ENCODE measurements at places on chromosomes 11 and 22. TPM values are rescaled to one million over a fixed set of nuclear protein-coding genes. Genes with fewer than 3 reads are reported as not detected.

- no peak overlapping the region for H3K27ac ChIP-seq
- no peaks in the 10 kb centered on the region for H3K27me3 ChIP-seq
- DNase-seq, result no peak
- H3K36me3 ChIP-seq, result peaks cover 31% of the 10 kb centered on the region
Observed at GRCh38 chr11:33057284-33057683, 17.9 kb downstream of the TCP11L1 start.

FAM111B gene
- 30.9 TPM for total RNA-seq

DNA sequence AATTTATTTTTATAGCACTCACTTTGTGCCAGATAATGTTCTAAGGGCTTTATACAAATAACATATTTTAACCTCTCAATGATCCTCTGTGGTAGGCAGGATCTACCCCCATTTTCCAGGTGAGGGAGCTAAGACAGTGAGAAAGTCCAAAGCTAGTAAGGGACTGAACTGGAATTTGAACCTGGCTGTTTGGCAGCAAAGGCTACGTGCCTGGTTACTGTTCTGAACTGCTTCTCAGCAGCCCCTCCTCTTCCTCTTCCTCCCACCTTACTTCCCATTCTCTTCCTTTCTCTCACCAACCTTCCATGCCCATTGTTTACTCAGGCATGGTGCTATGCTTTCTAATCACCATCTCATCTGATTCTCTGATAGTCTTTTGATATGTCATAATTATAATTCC lies 82.0 kb downstream of the INSC start:
- H3K27ac ChIP-seq, result no peak overlapping the region
- no peaks in the 10 kb centered on the region for H3K4me1 ChIP-seq
- no peak for DNase-seq
- H3K27me3 ChIP-seq, result no peaks in the 10 kb centered on the region
- no peak overlapping the region for H3K4me3 ChIP-seq
- H3K36me3 ChIP-seq, result no peaks in the 10 kb centered on the region

DNA sequence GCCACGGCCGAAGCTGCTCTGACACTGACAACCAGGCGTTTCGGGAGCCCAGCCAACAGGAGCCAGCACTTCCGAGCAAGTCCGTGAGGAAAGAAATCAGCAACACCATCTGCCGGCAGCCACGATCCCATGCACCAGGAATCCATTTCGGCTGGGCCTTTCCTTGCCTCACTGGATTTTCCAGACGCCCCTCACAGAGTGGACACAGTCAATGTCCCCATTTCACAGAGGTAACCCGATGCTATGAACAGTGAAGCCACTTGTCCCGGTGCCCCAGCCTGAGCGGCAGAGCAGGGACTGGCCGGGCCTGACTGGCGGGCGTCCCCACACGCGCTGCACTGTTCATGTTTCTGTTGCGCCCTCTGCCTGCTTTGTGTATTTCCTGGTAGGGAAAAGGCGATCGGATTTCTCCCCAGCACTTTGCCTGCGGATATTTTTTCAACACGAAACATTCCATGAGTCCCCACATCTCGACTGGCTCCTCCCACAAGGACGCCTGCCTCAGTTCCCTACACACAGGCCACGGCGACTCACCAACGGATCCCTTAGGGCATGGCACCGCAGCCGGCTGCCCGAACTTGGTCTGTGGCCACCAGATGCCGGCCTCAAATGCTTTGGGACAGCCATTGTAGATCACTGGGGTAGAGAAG lies 55.3 kb downstream of the TRMU start:
- peak overlapping the region; percentile 17 for H3K27ac ChIP-seq
- H3K4me3 ChIP-seq, result no peak overlapping the region
- no peaks in the 10 kb centered on the region for H3K36me3 ChIP-seq
- peaks cover 8% of the 10 kb centered on the region for H3K27me3 ChIP-seq

APOA5 gene
- total RNA-seq, result 0.05 TPM

DNA sequence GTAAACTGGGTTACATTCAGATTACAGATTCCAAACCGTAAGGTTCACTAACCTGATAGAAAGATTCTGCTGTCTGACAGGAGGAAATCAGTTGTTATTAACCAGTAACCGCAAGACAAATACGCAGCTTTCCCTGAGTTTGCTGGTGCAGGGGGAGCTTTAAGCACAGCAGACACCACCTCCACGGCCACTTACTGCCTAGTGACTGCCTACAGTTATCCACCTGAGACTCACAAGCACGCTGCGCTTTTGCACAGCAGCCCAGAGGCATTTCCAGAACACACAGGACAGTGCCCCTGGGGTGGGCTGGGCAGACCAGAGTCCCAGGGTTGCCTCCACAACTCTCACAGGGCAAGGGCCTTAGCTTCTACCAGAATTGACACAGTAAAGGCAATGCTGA lies 90.9 kb downstream of the CTTN start:
- DNase-seq, result no peak
- no peaks in the 10 kb centered on the region for H3K36me3 ChIP-seq
- H3K4me3 ChIP-seq, result no peak overlapping the region
- no peaks in the 10 kb centered on the region for H3K4me1 ChIP-seq
- H3K27ac ChIP-seq, result no peak overlapping the region
- no peaks in the 10 kb centered on the region for H3K27me3 ChIP-seq

POLD3 gene
- 12.3 TPM for total RNA-seq

CYB5R3 gene
- 24.6 TPM for total RNA-seq

PIM3 gene
- 36.0 TPM for total RNA-seq

DNA sequence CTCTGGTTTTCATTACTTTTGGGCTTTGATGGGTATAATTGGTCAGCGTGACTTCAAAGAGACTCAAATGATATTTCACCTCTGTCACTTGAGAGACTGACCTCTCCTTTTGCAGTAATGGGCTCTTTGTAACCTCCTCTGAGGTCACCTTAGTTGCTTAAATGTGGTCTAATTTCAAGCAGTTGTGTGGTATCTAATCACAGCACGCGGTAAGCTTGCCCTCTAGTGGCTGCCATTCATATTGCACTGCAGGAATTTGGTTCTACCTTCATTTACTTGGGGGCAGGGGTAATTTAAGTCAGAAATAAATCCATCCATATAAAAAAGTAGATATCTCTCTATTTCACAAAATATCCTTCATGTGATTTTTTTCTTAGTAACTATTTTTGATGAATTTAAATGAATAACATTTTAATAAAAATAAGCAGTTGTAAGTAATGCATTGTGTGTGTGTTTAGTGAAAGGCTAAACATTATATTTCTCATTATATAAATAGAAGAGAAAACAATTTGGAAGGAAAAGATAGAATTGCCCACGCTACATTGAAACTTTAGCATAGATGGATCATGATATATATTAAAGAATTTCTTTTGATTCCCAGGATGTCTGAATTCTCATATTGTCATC lies 55.0 kb upstream of the ANO3 start:
- no peaks in the 10 kb centered on the region for H3K36me3 ChIP-seq
- no peaks in the 10 kb centered on the region for H3K4me1 ChIP-seq
- H3K27ac ChIP-seq, result no peak overlapping the region
- H3K4me3 ChIP-seq, result no peak overlapping the region
- DNase-seq, result peak; percentile 27
- H3K27me3 ChIP-seq, result no peaks in the 10 kb centered on the region

DNA sequence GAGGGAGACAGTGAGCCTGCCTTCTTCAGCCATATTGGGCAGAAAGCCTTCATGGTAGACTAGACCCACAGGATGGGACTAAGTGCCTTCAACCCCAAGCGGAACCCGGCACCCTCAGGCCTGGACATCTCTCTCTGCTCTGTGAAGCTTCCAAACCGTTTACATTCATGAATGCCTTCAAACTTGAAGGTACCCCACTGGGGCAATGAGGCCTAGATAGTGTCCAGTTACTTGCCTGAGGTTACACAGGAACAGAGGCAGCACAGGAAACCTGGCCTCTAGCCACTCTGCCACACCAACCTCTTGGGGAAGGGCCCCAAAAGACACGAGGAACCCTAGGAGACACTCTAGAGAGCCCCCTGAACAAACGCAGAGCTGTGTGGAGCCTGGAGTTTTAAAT lies 14.5 kb upstream of the CYP2R1 start:
- DNase-seq, result no peak
- H3K36me3 ChIP-seq, result no peaks in the 10 kb centered on the region
- H3K4me3 ChIP-seq, result no peak overlapping the region

GRCh38 chr22:22796724-22797123 lies 90.9 kb upstream of the IGLL5 start:
- no peaks in the 10 kb centered on the region for H3K4me1 ChIP-seq
- no peaks in the 10 kb centered on the region for H3K36me3 ChIP-seq
- peaks cover 9% of the 10 kb centered on the region for H3K27me3 ChIP-seq
- DNase-seq, result no peak
- no peak overlapping the region for H3K4me3 ChIP-seq
- no peak overlapping the region for H3K27ac ChIP-seq

DNA sequence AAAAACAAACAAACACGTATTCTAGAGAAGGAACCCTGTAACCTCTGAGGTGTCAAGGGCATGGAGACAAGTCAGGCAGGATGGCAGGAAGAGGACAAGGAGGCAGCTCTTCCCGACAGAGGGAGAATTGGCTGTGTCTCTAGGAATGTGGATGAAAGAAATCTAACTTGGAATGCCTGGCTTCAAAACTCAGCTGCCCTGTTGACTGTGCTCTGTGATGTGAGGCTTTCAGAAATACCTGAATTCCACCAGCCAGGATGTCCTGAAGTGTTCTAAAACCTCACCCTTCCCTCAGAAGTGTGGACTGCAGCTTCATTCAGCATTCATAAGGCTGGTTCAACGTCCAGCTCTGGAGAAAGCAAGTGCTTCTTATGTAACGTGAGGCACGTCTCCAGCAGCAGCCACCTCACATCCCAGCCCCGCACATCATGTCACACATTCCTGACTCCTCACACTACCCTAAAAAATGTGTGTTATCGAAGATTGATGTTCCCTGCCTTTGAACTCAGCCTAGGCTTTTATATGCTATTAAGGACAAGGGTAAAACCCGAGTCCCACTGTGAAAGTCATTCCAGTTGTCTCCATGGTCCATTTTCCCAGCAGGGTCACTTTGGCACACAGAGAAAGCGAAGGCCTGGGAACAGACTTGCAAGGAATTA lies 398.9 kb downstream of the ETS1 start:
- DNase-seq, result no peak
- no peak overlapping the region for H3K4me3 ChIP-seq

DNA sequence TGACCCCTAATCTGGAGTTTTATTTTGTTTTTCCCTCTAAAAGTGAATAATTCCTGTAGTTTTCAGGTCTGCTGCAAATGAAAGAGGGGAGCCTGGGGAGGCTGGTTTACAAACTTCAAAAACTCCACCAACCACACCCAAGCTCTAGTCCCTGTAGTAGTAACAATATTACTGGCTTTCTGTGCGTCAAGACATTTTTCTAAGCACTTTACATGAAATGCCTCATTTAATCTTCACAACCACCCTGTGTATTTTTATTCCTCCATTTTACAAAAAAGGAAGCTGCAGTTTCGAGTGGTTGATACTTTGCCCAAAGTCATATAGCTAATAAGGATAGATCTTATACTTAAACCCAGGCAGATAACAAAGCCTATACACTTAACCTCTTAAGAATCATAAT lies 23.5 kb downstream of the CTNND1 start:
- no peaks in the 10 kb centered on the region for H3K4me1 ChIP-seq
- no peaks in the 10 kb centered on the region for H3K27me3 ChIP-seq
- H3K27ac ChIP-seq, result no peak overlapping the region
- no peak for DNase-seq
- H3K36me3 ChIP-seq, result no peaks in the 10 kb centered on the region

MAP6 gene
- 1.3 TPM for total RNA-seq

All from thymus (tissue), 14 donors.